ENCODE measurements at places on chromosomes 5 and 9. TPM values are rescaled to one million over a fixed set of nuclear protein-coding genes. Genes with fewer than 3 reads are reported as not detected.
A peak's percentile ranks its signal among the peaks of the same experiment; 100 is the strongest.

DMRT3 gene
- not detected for polyA plus RNA-seq

C5orf47 gene
- not detected for polyA plus RNA-seq

PDE6A gene
- 0.05 TPM for polyA plus RNA-seq

SLC27A6 gene
- polyA plus RNA-seq, result 1.1 TPM

PHF19 gene
- 11.7 TPM for polyA plus RNA-seq

DNA sequence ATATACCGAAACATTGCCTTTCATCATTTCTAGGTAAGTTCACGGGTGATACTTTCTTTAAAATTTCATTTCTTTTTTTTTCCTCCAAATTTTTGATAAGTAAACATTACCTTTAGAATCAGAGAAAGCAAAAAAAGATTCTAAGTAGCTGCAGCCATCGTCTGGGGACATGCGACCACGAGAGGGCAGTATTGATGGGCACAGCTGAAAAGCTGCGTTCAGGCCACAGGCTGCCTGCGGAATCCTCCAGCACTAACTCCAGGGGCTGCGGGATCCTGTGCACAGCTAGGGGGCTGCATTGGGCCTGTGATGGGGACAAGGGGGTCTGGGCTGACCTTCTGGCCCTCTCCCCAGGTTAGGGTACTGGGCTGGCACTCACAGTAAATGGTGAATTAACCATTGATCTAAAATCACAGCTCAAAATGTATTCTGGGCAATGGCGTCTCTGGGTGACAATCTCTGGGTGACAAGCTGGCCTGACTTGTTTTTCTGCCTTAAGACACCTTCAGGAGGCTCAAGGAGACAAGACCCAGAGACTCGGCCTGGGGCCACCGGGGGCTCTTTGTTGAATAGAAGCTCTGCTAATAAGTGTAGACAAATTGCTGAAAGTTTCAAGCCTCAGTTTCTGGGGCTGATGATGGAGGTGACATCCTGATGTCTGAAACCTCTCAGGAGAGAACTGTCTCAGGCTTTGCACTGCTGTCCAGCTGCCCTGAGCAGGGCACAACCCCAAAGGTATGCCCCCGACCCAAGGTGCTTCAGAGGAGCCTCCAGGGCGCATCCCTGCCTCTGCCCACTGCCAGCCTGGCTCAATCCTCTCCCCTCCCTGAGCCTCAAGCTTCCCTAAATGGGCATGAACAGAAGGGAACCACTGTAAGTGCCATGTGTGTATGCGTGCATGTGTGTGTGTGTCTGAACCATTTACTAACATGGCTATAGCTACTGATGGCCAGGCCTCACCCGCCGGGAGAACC, 44.3 kb upstream of the SARDH start:
- DNase-seq, result no peak

DNA sequence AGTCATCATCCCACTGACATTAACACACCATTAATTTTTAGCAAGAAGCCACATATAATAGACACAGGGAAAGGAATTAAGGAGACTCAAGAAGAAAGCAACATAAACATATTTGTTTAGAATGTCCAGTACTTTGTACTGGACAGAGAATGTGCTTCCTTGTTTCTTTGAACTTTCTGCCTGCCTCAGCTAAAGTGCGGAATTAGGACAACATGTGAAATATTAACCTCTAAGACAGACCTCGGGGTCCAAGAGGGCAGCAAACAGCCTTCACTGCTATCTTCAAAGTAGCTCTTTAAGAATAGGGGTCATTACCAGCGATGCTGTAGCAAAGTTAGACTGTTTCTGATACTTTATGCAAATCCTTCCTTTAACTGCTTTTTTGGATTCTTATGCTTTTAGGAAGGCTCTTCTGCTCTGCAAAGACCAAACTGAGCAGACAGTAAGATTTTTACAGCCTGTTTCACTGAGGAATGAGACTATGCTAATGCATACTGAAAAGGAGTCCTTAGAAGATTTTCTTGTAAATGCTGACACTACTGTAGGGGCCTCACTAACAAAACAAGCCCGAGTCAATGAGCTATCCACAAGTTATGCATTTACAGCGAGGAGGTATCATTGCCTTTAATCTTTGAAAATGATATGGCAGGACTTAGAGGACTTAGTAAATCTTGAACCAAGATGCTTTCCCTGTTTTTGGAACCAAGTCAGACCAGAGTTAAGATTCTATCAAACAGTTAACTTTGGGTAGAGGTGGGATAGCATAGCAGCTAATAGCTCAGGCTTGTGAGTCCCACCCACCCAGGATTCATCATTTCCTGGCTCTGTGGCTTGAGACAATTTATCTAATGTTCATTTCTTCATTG, 23.8 kb downstream of the DAB2 start:
- no peak for DNase-seq

GRCh38 chr5:35665096-35665495, 47.4 kb downstream of the SPEF2 start:
- no peak for DNase-seq

DNA sequence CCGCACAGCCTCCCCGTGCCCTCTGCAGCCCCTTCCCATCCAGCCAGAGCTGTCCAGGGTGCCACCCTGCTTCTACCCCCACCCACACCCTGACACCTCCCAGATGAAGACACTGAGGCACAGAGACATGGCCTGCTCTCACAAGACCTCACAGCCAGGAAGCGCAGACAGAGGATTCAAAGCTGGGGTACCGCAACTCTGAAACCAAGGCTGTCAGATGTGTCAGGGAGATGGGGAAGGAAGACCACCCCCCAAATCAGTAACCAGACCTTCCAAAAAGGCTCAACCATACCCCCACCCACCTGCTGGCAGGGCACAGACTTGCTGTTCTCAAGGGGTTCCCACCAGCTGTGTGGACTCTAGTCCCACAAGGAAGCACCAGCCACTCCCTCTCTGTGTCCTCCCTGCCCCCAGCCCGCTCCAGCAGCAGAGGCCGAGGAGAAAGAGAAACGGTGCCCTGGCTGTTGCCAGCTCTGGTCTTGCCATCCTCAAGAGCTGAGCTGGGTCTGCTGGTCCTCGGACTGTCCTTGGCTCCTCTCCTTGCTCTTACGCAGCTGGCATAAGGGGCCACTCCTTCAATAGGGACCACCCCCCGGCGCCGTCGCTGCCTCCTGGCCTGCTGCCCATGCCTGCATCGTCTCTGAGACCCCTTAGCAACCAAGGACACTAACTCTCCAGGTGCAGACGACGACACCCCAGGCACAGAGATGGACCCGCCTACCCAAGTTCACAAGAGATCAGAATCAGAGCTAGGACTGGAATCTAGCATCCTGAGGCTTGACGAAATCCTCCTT, 699 bp downstream of the AKNA start:
- DNase-seq, result no peak

DNA sequence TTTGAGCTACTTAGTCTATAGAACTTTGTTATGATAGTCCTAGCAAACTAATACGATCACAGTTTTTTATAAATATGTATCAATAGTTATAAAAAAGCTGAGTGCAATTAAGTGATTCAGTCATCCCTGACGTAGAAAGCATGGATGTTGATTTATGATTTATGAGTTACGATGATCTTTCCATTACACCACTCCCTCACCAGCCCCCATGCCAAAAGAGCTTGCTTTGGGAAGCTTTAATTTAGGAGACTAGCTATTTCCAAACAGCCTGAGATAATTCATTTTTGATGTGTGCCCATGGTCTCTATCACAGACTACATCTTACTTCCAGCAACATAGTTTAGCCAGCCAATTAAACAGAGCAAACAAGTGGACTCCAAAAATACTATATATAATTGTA, 256.8 kb downstream of the GABRG2 start:
- no peak for DNase-seq

DNA sequence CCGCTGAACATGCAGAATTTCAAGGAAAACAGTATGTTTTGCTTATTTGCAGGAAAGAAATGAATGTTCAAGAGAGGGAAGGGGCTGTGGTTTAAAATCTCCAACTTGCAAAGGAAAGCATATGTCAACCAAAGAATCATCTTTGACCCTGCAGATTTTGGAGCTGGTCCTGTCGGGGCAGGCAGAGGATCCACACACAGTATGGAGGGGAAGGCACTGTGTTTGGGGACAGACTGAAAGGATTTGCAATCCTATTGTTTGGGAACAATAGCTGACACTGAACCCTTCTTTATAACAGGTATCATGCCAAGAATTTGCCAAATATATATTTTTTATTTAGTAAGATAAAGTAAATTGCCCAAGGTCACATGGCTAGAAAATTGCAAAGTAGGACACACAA, 121.4 kb upstream of the ZNF618 start:
- DNase-seq, result no peak

DNA sequence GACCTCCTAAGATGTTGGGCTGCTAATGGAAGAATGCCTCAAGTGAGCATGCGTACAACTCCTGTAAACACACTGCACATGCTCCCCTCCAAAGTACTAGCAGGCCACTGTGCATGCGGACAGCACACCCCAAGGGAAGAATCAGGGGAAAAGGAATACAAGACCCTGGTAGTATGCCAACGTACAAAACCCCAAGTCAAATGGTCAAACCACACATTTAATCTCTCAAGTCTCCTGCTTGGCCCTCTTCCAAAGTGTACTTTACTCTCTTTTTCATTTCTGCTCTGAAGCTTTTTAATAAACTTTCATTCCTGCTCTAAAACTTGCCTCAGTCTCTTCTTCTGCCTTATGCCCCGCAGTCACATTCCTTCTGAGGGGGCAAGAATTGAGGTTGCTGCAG, 466.4 kb downstream of the DMRTA1 start:
- no peak for DNase-seq

GRCh38 chr5:18395126-18396110, 761.2 kb downstream of the TAF11L14 start:
- no peak for DNase-seq

DNA sequence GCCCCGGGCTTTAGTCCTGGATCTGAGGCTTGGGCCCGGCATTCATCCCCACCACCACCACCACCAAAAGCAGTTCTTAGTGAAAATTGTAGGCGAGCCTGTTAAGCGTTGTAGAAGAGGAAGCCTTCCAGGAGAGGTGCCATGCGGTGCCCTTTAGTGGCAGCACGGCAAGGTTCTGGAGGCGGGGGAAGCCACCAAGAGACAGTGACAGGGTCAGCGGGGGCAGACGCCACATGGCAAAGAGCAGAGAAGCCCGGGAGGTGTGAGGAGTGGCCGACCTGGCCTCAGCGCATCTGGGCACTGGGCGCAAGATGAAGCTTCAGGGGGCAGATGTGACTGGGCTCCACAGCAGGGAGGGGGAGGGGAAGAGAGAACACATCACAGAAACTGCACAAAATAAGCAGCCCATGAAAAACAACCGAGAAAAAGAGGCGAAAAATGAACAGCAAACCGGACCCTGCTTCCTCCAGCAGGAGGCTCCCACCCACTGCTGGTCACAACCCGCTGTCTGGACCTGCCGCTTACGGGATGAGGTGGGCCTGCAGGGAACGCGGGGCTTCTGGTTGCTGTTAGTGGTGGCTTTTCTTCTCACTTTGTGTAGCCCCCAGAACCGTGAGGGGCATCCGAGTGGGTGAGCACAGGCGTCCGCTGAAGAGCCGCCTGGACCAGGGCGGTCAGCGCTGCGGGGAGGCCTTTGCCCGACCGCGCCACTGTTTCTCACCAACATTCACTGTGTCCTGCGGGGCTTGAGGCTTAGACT, 4.3 kb downstream of the LRRC14B start:
- no peak for DNase-seq

GRCh38 chr9:24817756-24818155, 272.1 kb upstream of the IZUMO3 start:
- no peak for DNase-seq

DNA sequence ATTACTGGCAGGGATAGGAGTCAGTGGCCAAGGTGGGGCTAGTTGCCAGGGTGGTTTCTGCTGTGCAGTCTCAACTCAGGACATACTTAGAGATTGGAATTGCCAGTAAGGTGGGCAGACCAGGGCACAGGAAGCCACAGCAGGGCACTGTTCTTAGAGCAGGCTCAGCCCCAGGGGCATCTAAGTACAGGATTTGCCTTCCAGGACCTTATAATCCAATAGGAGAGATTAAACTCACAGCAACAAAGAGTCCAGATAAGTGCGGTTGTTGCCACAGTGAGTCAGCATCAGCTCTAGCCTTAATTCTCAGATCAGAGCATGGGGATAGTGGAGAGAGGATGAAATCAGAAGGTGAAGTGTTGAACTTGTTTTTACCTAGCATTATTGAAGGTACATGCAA, 265.8 kb upstream of the TRPC7 start:
- DNase-seq, result no peak

- peak; percentile 71 for DNase-seq
Measured at GRCh38 chr5:159178978-159179377, 30.4 kb downstream of the RNF145 start.

Measured in keratinocyte (primary cell).